ENCODE measurements at places on chromosomes 13 and 19. TPM values are rescaled to one million over a fixed set of nuclear protein-coding genes. Genes with fewer than 3 reads are reported as not detected.
A peak's percentile ranks its signal among the peaks of the same experiment; 100 is the strongest.

DNA sequence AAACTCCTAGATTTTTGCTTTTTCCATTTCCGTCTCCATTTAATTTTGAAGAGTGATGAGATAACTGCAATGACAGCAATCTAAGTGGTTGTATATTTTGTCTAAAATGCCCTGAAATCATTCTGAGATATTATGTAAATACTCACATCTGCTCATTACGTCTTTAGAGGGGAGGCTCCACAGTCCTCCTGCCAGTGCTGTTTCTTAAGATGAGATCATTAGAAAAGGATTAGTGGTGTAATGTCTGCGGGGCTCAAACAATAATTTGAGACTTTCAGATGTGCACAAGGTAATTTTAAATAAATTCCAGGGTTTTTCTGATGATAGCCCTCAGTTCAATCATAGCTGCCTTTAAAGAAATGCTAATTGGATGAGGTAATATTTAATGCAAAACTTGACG lies 437.9 kb downstream of the FOXO1 start:
- no peak overlapping the region for H3K4me3 ChIP-seq
- H3K27ac ChIP-seq = no peak overlapping the region
- no peaks in the 10 kb centered on the region for H3K27me3 ChIP-seq
- DNase-seq = no peak
- no peaks in the 10 kb centered on the region for H3K4me1 ChIP-seq

DNA sequence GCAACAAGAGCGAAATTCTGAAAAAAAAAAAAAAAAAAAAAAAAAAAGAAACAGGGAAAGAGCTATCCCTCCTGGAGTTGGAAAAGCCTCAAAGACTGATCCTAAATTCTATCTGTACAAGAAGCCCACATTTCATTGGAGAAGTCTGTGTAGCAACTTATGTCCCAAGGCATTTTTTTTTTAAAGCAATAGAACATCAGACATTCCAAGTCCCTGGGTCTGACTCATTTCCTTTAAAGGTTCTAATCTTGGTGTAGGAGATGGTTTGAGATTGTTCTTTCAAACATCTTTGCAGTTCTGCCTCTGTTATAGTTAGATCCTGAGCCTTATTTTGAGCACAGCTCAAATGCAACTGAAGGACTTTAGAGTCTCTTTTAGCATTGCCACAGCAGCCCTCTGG lies 706.5 kb upstream of the MIR17HG start:
- no peak overlapping the region for H3K27ac ChIP-seq
- H3K4me1 ChIP-seq = no peaks in the 10 kb centered on the region
- H3K27me3 ChIP-seq = no peaks in the 10 kb centered on the region
- no peaks in the 10 kb centered on the region for H3K36me3 ChIP-seq
- H3K4me3 ChIP-seq = no peak overlapping the region

- peak; percentile 91 for DNase-seq
- no peak within 1 kb of the TSS for H3K27ac ChIP-seq
- H3K36me3 ChIP-seq = no peaks in the 10 kb centered on the region
- peaks cover 28% of the 10 kb centered on the region for H3K27me3 ChIP-seq
- peak within 1 kb of the TSS; percentile 65 for H3K4me3 ChIP-seq
- peaks cover 3% of the 10 kb centered on the region for H3K4me1 ChIP-seq
Measured at GRCh38 chr13:44373601-44374347, at the start of gene SERP2. SERP2 (plus strand) TSS chr13:44373824; CDS start chr13:44374026, 202 bp downstream.

- DNase-seq = no peak
- H3K27ac ChIP-seq = peak overlapping the region; percentile 89
- no peak overlapping the region for H3K4me3 ChIP-seq
- H3K36me3 ChIP-seq = peaks cover 19% of the 10 kb centered on the region
- no peaks in the 10 kb centered on the region for H3K27me3 ChIP-seq
- H3K4me1 ChIP-seq = no peaks in the 10 kb centered on the region
Measured at GRCh38 chr19:46944123-46944748, 75.4 kb upstream of the NPAS1 start.

DNA sequence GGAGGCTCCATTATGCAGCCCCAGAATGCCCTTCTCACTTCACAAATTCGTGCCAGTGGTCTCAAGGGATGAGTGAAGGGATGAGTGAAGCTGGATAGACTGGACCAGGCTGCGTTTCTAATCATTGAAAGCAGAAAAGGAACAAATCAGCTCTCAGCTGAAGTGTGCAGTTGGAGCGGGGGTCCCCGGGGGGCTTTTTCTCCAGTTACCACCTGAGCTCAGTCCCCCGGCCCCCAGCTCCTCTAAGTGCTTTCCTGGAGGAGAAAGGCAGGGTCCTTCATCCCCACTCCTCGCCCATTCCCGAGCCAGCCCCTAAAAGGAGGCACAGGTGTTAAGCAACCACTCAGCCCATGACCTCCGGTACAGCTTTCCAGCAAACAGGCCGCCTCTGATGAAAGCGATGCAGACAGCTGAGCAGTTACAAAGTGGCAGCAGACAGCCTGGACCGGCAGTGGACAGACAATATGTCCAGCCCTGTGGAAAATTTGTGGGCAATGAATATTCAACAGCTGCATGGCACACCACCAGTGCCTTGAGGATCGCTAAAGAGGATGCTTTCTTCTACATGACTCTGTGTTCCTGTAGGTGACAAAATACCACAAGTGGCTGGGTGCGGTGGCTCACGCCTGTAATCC lies 110.7 kb upstream of the UBL3 start:
- DNase-seq = no peak
- H3K36me3 ChIP-seq = no peaks in the 10 kb centered on the region
- no peaks in the 10 kb centered on the region for H3K4me1 ChIP-seq
- H3K4me3 ChIP-seq = no peak overlapping the region
- H3K27me3 ChIP-seq = no peaks in the 10 kb centered on the region

DACT3 gene
- total RNA-seq = 0.54 TPM

Measured in endodermal cell (in vitro differentiated cells).